ENCODE measurements at places on chromosomes 11 and 22.

- no peak for DNase-seq
Observed at GRCh38 chr11:72947229-72947628, 133.0 kb downstream of the ATG16L2 start.

- DNase-seq: no peak
Observed at GRCh38 chr11:10505278-10506007, 35.5 kb downstream of the RNF141 start.

GRCh38 chr11:116420030-116420429, 352.8 kb downstream of the BUD13 start:
- no peak for DNase-seq

DNA sequence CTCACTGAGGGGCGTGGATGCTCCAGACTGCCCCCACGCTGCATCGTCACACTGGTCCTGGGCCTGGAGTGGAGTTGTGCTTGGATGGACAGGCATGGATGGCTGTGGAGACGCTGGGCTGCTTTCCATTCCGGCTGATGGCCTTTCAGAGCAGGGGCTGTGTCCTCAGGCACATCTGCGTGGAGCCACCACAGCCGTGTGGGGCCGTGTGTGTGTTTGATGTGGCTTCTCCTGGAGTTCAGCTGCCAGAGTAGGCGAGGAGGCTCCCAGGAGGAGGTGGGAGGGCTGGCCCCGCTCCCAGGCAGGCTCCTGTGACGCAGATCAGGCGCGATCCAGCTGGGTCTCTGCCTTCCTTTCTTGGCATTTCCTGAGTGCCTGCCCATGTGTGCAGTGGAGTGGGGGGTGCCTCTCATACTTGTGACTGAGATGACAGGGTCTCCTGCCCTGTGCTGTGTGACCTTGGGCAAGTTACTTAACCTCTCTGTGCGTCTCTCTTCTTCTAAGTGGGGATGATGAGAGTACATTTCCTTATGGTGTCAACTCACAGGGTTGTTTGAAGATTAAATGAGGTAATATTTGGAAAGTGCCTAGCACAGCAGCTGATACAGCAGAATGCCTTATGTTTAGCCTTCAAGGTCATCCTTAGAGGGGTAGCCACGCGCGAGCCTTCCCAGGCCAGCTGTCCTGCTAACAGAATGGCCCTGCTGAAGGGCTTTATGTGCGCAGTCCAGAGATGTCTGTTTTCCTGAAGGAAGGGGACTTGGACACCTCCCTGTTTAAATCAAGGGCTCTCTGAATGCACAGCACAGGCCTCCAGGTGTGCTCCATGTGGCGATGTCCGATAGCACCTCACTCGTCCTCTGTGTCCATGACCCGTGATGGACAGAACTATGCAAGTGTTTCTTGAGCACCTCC, 33.5 kb downstream of the GLB1L2 start:
- no peak for DNase-seq

GRCh38 chr11:119512369-119512768, 89.4 kb upstream of the THY1 start:
- no peak for DNase-seq

- DNase-seq: no peak
Observed at GRCh38 chr11:22577854-22578253, 47.8 kb downstream of the FANCF start.

GRCh38 chr22:37098976-37099591, 10.4 kb downstream of the TMPRSS6 start:
- no peak for DNase-seq

DNA sequence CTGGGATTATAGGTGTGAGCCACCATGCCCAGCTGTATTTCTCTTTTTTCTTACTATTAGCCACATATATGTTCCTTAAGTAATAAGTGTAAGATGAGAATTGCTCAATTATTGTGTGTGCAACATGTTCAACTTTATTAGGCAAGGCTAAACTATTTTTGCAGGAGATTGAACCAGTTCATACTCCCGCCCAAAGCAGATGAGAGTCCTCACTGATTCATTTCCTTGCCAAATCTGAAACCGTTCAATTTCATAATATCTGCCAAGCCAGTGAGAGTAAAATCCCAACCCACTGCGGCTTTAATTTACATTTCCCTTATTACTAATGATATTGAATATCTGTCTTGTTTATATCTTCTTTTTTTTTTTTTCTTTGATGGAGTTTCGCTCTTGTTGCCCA, 48.4 kb downstream of the KCNJ4 start:
- no peak for DNase-seq

GRCh38 chr11:326842-327580, 6.4 kb upstream of the IFITM3 start:
- DNase-seq: no peak

GRCh38 chr11:9839550-9839949, 175.7 kb downstream of the SWAP70 start:
- DNase-seq: no peak

- no peak for DNase-seq
Observed at GRCh38 chr11:101552888-101553287, 30.9 kb downstream of the TRPC6 start.

DNA sequence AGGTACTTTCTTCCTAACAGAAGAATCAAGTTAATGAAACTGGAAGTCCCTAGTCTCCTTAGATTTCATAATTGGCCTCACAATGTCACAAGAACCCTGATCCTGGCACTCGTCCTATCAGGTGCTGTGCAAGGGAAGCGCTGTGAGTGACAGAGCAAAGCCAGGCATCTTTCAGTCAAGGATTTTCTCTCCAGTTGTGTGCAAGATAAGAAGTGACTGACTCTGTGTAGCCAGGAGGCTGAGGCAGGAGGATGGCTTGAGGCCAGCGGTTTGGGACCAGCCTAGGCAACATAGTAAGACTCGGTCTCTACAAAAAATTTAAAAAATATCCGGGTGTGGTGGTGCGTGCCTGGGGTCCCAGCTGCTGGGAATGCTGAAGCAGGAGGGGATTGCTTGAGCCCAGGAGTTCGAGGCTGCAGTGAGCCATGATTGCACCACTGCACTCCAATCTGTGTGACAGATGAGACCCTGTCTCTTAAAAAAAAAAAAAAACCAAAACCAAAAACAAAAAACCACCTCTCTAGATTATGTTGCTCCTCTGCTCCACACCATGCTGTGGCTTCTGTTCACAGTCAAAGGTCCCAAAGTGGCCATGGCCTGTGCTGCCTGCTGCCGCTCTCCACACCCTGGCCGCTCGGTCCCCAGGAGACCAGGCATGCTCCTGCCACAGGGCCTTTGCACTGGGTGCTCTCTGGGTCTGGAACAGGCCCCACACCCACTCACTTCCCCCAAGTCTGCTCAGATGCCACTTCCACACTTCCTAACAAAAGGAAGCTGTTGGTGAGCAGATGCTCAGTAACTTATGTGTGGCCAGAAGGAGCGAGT, 54.2 kb upstream of the CLDN5 start:
- no peak for DNase-seq

- DNase-seq: no peak
Observed at GRCh38 chr11:124769806-124770774, 8.0 kb upstream of the ESAM start.

- DNase-seq: no peak
Observed at GRCh38 chr11:27285761-27286160, 77.3 kb downstream of the CCDC34 start.

DNA sequence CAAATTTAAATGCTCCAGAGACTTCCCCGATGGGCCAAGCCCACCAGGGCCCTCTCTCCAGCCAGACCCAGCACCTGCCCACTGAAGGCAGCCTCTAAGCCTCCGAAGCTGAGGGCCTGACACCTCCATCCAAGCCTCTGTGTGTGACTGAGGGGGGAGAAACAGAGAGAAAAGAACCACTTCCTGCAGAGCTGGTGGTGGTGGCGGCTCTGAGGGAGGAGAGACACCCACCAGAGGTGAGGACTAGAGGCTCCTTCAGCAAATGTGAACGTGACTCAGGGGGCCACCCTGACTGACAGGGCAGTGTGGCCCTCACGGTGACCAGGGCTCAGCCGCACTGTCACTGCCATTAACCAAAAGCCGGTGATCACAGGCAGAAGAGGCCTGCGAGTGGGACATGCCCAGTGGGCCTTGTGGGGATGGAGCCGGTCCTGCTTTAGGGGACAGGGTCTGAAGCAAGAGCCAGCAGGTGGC, 31.0 kb upstream of the CD5 start:
- DNase-seq: no peak

GRCh38 chr11:116631201-116631600, 141.6 kb downstream of the BUD13 start:
- DNase-seq: no peak

DNA sequence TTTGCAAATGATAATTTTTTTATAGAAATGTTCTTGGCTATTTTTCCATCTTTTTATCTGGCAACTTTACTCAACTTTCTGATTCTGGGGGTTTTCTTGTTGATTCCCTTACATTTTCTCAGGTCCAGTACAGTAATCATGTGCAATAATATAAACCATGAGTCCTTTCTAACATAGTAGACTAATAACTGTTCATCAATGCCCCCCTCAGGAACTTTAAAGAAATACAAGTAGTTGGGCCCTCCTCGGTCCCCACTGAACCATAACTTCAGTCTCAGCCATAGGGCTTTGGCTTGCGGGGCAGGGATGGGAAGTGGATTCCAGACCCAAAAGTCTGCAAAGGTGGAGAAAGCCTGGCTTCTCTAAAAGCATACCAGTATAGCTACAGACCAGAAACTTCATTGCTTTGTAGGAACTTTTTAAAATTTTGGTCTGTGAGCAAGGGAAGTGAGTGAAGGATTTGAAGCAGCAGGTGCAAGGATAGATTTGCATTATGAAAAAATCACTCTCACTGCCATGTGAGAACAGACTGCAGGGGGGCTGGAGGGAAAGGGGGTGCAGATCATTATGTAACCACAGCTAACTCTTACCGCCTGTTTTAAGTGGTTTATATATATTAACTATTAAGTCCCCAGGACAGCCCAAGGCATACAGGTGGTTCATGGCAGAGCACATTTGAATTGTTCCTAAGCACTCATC, 10.4 kb upstream of the TUB start:
- peak; percentile 32 for DNase-seq

DNA sequence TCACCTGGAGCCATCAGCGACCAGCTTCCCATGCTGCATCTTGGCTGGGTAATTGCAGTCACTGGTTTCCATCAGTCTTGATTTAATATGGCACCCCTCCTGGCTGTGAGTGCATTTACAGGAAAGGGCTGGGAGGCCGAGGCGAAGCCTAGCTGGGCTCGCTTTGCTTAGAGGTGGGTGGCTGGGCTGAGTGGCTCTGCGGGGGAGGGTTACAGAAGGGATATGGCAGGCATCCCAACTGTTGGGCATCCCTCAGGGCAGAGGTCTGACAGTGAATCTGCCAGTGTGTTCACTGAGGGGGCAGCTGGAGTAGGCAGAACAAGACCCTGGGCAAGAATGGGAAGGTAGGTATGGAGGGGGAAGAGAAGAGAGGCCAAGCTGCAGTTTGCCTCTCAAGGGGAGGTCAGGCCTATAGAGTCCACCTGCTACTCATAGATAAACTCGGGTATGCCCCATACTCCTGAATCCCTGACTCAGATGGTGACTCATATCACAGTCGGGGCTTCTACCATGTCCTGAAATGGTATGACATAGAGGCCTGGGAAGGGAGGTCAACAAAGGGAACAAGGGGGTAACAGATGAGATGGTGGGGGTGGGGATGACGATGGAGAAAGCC, 77.5 kb upstream of the PHOX2A start:
- no peak for DNase-seq

DNA sequence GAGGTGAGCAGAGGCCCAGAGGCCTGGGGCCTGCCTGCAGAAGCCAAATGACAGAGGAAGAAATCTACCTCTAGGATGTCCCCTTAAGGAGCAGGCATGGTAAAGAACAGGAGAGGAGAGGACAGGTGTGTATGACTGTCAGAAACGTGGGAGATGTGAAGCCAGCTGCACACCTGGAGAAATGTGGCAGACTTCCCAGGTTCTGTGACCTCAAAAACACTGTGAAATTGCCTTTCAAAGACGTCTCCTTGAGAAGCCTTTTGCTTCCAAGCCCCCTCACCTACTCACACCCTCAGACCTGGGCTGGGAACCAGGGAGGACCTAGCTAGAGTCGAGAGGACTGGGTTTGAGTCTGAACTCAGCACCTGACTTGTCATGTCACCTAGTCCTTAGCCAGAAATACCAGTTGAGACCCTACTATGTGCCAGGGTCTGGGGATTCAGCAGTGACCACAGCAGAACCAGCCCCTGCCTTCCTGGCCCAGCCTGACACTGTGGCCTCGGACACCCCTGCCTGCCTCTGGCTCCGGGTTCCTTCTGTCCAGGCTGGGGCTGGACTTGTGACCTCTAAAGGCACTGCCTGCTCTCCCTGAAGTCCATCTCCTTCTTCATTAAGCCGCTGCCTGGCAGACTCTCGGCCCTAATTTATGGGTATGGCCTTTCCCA, 5.6 kb downstream of the TPBGL start:
- no peak for DNase-seq

GRCh38 chr22:31867386-31868153, 76.8 kb upstream of the YWHAH start:
- DNase-seq: no peak

DNA sequence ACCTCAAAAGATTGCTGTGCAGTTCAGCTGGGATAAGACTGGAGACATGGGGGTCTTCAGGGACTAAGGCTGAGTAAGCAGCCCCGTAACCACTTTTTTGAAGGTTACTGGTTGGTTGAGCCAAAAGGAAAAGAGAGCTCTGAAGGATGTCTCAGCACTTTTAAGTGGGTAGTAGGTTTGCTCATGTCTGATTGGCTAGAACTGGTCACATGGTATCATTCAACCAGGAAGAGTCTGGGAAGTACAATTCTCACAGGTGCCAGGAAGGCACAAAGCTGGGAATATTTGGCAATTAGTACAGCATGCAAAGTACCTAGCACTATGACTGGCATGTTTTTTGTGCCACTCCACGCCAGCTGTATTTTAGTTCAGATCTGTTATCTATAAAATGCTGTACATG, 58.1 kb downstream of the SNX19 start:
- DNase-seq: no peak

DNA sequence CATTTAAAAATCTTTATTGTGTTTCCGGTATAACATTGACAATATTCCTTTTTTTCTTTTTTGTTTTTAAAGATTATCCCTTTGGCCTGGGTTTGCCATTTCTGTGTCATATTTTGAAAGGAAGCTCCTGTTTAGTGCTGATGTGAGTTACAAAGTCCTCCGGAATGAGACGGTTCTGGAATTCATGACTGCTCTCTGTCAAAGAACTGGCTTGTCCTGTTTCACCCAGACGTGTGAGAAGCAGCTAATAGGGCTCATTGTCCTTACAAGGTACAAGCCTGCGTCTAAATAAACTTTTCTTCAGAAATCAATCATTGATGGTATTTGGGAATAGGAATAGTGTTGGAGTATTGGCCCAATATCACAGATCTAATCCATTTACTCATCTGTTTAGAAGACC, 19.8 kb downstream of the PIWIL4 start:
- DNase-seq: no peak

DNA sequence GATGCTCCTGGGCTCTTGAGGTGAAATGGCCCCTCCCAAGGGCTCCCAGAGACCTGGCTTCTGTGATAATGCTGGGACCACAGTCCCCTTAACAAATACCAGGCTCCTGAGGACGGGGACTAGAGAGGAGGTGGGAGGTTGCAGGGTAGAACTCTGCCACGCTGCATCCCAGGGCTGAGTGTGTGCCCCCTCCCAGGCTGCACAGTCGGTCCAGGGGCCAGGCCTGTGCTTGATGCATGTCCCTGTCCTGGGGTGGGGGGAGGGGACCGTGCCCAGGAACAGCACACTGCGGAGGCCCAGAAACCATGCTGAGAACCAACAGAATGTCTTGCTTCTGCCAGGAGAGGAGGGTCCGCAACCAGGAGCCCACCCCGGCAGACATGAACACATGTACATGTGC, 9.3 kb downstream of the CSF2RB start:
- DNase-seq: no peak

GRCh38 chr22:35522225-35523149, 18.1 kb upstream of the RASD2 start:
- DNase-seq: no peak

All from NCI-H1694 treated with DMSO at 0.1 percent for 48 hours (cell line).